ENCODE measurements at places on chromosomes 6 and 20.

GRCh38 chr6:159445351-159445750 is 247.7 kb downstream of the SOD2 start:
- DNase-seq = no peak

DNA sequence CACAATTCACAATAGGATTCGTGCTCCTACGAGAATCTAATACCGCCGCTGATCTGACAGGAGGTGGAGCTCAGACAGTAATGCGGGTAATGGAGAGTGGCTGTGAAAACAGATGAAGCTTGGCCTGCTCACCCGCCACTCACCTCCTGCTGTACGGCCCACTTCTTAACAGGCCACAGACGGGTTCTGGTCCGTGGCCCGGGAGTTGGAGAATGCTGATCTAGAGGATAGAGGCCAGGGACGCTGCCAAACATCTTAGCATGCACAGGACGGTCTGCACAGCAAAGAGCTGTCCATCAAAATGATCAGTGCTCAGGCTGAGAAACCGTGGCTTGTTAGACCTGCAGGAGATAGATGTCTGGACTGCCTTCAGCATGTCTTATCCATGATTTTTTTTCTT is 186.4 kb downstream of the SASH1 start:
- no peak for DNase-seq

GRCh38 chr6:30357678-30358540 is 13.0 kb downstream of the RPP21 start:
- DNase-seq = peak; percentile 85

GRCh38 chr6:145453376-145453775 is 281.9 kb downstream of the EPM2A start:
- peak; percentile 10 for DNase-seq

- peak; percentile 44 for DNase-seq
Measured at GRCh38 chr20:1474817-1475603, 8.4 kb upstream of the NSFL1C start.

DNA sequence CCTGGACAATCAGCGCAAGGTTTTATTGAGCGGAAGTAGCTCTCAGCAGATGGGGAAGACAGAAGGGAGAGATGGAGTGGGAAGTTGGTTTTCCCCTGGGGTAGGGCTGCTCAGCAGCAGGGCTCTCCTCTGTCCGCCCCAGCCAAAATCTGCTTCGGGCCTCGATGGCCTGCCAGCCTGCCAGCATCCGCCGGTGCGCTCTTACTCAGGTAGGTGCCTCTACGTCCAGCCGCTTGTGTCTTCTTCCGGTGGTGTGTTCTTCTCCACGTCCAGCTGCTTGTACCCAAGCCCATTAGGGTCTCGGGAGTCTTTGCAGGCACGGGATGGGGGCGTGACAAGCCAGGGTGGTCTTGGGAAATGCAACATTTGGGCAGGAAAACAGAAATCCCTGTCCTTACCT is 1340.0 kb upstream of the MAP3K7 start:
- DNase-seq = no peak

DNA sequence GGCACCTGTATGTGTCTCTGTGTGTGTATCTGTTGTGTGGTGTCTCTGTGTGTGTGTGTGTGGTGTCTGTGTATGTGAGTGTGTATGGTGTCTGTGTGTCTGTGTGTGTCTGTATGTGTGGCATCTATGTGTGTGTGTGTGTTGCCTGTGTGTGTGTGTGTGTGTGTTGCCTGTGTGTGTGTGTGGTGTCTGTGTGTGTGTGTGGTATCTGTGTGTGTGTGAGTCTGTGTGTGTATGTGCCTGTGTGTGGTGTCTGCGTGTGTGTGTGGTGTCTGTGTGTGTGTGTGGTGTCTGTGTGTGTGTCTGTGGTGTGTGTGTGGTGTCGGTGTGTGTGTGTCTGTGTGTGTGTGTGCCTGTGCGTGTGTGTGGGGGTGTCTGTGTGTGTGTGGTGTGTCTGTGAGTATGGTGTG is 31.7 kb upstream of the VEGFA start:
- no peak for DNase-seq

DNA sequence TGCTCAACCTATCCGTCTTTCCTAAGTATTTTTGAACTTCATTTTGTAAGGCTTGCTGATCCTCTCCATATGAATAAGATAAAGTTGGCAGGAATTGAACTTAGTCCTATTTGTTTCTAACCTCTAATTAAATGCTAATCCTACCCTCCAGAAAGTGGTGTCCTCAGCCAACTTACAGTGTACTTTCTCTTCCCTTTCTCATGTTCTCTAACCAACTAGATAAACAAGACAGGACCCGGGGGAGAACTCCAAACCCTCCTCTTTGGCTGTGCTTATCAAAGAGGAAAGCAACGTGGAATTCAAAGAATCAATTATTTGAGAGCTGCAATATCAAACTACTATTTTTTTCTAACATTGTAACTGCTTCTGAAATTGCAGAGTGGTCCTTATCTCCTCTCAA is 56.5 kb upstream of the NRSN1 start:
- no peak for DNase-seq

GRCh38 chr6:167679122-167679736 is 147.5 kb upstream of the AFDN start:
- DNase-seq = no peak

DNA sequence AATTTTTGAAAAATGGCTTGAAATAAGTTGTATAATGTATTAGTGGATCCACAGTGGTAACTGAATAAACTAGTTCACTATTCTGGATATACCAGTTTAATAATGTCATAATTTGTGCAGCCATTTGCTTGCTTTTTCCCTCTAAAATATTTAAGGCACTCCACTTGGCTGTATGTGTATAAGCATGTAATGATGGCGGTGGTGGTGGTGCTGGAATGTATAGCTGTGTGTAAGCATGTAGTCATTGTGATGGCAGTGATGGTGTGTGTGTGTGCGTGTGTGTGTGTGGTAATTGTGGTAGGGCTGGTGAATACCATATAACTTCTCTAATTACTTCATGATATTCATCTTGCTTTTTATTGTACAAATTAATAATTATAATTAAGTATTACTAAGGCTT is 89.2 kb upstream of the HIVEP1 start:
- DNase-seq = no peak

DNA sequence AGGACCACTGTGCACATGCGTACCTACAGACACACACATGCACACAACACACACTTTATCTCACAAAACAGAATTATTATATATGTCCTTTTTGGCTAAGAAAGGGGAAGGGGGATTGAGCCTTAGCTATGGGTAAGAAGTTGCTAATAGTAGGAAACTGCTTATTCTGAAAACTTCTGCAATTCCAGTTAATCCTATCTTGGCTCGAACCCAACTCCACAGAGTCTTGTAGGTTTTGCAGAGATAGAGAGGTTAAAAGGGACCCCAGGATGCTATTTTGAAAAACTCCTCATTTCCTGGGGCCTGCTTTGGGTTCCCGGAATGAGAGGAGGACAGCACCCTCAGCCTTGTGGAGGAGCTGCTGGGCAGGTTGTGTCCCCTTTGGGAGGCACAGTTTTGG is 233.8 kb downstream of the CLIC5 start:
- no peak for DNase-seq

DNA sequence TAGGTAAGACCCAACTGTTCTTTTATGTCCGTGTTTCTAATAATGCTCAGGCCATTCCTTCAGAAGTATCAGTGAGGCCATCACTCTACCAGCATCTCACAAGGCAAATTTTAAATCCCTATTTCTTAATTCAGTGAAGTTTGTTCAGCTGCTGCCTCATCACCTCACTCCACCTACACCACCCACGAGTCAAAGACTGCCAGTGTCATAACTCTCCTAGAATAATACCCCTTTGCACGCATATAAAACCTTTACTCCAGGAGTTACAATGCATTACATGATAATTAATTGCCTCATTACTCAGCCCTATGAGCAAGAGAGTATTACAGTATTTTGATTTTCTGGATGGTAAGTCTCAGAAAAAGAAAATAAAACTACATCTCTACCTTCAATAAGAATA is 793.6 kb downstream of the TFAP2A start:
- DNase-seq = no peak

DNA sequence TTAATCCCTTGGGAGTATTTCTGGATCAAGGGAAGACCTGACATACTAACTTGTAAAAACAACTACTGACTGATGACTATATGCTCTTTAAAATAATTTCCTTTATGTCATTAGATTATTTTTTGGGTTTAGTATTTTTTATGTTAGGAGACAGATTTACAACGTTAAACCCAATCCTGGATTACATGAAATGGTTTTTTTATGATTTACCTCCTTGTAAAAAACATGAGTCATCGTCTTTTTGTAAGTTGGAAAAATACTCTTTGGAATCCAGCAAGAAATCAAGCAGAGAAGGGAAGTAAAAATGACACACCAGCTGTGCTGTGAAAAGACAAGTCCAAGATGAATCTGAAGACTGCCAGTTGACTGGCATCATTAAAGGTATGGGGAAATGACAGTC is 6.7 kb downstream of the STK4 start:
- DNase-seq = no peak

DNA sequence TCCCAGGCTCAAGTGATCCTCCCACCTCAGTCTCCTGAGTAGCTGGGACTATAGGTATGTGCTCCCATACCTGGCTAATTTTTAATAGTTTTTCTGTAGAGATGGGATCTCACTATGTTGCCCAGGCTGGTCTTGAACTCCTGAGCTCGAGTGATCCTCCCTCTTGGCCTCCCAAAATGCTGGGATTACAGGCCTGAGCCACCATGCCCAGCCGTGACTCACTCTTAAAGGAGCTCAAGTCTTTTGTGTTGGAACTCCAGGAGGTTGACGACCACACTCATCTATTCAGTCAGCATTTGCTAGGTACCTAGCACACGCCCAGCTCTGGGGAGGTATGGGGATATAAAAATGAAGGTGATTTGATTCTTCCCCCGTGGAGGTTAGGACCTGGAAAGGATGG is 62.8 kb downstream of the UTRN start:
- no peak for DNase-seq

DNA sequence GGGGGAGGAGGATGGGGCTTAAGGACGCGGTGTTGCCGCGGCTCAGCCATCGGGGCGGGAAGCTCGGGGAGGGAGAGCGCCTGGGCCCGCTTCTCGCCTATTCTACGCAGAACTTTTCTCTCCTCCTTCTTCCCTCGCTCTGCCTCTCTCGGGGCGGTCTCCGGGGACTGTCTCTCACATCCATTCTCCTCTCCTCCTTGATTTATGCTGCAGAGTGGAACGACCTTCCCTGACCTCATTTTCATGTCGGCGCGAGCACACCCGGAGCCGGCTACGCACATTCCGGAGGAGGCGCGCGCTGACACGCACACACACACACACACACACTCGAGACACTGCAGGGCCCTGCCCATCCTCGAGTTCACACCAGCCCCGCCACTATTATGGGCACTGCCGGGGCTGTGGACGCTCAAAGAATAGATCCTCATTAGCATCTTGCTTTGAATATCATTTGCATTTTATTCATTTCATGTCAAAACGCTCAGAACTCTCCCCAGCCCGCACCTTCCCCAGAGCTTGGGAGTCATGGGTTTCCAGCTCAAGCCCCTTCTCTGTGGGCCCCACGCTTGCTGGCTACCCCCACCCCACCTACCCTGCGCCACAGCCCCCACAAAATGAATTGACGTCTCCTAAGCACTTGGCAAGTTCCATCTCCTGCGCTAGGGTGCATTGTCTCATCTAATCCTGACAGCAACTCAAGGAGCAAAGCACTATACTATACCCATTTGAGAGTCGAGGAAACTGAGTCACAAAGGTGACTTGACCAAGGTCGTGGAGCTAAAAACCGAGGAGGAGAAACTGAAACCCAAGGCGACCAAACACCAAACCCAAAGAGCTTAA is 36.8 kb downstream of the NCR2 start:
- DNase-seq = peak; percentile 75

- no peak for DNase-seq
Measured at GRCh38 chr6:97427648-97428047, 144.6 kb upstream of the MMS22L start.

GRCh38 chr6:82651845-82652335 is 288.3 kb downstream of the TPBG start:
- no peak for DNase-seq

GRCh38 chr6:118639054-118639964 is 12.1 kb downstream of the CEP85L start:
- DNase-seq = no peak

All from H7 (cell line).